ENCODE measurements at places on chromosomes 4 and X.

- no peak for DNase-seq
These were observed 33.6 kb downstream of the RASSF6 start for GRCh38 chr4:73586666-73587065.

- no peak for DNase-seq
These were observed 47.6 kb downstream of the RAB33B start for GRCh38 chr4:139501527-139501926.

GRCh38 chr4:175373031-175373430, 439.0 kb downstream of the GPM6A start:
- DNase-seq, result no peak

GRCh38 chr4:98557194-98557892, 101.1 kb downstream of the TSPAN5 start:
- no peak for DNase-seq

GRCh38 chrX:104347860-104348259, 93.1 kb upstream of the ESX1 start:
- DNase-seq, result no peak
